ENCODE measurements at places on chromosomes 4 and X.

- peak overlapping the region; percentile 26 for H3K4me3 ChIP-seq
- H3K4me1 ChIP-seq: no peaks in the 10 kb centered on the region
- no peak for DNase-seq
- no peaks in the 10 kb centered on the region for H3K36me3 ChIP-seq
- peak overlapping the region; percentile 56 for H3K27ac ChIP-seq
- H3K27me3 ChIP-seq: no peaks in the 10 kb centered on the region
Observed at GRCh38 chr4:140137671-140138070, 16.3 kb downstream of the MAML3 start.

DNA sequence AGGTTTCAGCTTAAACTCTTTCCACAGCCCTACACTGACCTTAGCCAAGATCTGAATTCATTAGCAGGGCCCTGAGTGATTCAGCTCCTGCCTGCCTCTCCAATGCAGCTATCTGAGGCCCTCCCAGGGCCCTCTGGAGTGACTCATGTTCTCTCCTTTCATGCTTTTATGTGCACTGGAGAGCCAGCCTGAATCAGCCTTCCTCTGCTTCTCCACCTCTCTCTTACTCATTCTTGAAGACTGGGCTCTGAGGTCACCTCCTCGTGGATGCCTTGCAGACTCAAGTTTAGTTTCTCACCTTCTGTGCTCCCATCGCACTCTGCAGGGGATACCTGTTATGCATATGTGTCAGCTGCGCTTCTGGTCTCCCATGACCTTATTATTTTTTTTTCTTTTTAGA, 3.1 kb upstream of the OCIAD2 start:
- H3K27ac ChIP-seq: no peak overlapping the region
- no peak overlapping the region for H3K4me3 ChIP-seq
- DNase-seq: no peak
- H3K27me3 ChIP-seq: no peaks in the 10 kb centered on the region
- H3K4me1 ChIP-seq: no peaks in the 10 kb centered on the region

- no peaks in the 10 kb centered on the region for H3K4me1 ChIP-seq
- DNase-seq: no peak
- H3K4me3 ChIP-seq: no peak overlapping the region
- no peaks in the 10 kb centered on the region for H3K27me3 ChIP-seq
- H3K27ac ChIP-seq: no peak overlapping the region
- no peaks in the 10 kb centered on the region for H3K36me3 ChIP-seq
Observed at GRCh38 chrX:109299091-109299490, 182.8 kb downstream of the GUCY2F start.

DNA sequence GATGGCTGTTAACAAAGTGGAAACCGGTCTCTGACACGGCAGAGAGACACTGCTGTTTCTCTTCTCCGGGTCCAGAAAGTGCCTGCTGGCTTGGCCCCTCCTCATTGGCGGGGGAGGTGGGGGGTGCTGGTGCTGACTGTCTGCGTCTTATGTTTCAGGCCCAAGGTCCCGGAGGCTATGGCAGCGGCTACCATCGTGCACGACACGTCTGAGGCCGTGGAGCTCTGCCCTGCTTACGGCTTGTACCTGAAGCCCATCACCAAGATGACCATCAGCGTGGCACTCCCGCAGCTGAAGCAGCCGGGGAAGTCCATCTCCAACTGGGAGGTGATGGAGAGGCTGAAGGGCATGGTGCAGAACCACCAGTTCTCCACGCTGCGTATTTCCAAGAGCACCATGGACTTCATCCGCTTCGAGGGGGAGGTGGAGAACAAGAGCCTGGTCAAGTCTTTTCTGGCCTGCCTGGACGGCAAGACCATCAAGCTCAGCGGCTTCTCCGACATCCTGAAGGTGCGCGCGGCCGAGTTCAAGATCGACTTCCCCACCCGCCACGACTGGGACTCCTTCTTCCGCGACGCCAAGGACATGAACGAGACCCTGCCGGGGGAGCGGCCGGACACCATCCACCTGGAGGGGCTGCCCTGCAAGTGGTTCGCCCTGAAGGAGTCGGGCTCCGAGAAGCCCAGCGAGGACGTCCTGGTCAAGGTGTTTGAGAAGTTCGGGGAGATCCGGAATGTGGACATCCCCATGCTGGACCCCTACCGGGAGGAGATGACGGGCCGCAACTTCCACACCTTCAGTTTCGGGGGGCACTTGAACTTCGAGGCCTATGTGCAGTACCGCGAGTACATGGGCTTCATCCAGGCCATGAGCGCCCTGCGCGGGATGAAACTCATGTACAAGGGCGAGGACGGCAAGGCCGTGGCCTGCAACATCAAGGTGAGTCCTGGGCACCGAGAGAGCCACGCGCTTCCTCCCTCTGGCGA, 2.2 kb downstream of the AKAP17A start:
- no peak overlapping the region for H3K27ac ChIP-seq
- peaks cover 13% of the 10 kb centered on the region for H3K36me3 ChIP-seq
- no peak overlapping the region for H3K4me3 ChIP-seq
- no peak for DNase-seq
- peaks cover 3% of the 10 kb centered on the region for H3K4me1 ChIP-seq

All from breast epithelium (tissue), 4 donors.